CD4-positive, alpha-beta T cell treated with Interferon alpha-2 for 1 hour (primary cell): ENCODE measurements at places on chromosomes 7 and 10.

- no peak for DNase-seq
These were observed 88.6 kb downstream of the ATXN7L1 start for GRCh38 chr7:105787793-105788192.

- no peak for DNase-seq
These were observed 70.7 kb upstream of the LRRC18 start for GRCh38 chr10:49010295-49010694.

DNA sequence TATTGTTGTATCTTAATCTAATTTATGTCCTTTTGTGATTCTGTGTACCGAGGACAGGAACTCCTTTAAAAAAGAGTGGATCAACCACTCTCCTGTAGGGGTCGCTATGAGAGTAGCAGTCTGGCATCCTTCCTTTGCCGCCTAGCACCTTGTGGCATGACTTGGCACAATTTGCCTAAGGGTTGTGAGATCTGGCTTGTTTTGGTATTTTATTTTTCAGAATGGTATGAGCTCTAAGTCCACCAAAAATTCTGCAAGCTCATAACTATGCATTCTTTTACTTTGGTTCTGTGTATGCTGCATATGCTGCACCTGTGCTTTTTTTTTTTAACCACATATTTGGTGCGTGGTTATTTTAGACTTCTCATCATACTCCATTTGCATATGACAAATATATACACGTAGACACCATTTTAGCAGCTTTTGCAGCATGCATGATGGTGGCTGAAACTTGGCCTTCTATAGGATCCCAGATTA lies 112.8 kb downstream of the CDK14 start:
- DNase-seq: peak; percentile 9

- DNase-seq: no peak
These were observed 117.1 kb upstream of the DPP6 start for GRCh38 chr7:153935095-153935494.

GRCh38 chr7:50475340-50475739 lies 25.2 kb upstream of the FIGNL1 start:
- DNase-seq: no peak

- DNase-seq: no peak
These were observed 73.7 kb downstream of the DKK1 start for GRCh38 chr10:52387744-52388143.

- no peak for DNase-seq
These were observed 157.1 kb upstream of the AOAH start for GRCh38 chr7:36881233-36881874.

- no peak for DNase-seq
These were observed 122.6 kb downstream of the KCND2 start for GRCh38 chr7:120395526-120396019.

- DNase-seq: no peak
These were observed 740.9 kb downstream of the POM121L12 start for GRCh38 chr7:53776323-53776722.

GRCh38 chr7:46607176-46607575 lies 686.1 kb upstream of the IGFBP3 start:
- no peak for DNase-seq

DNA sequence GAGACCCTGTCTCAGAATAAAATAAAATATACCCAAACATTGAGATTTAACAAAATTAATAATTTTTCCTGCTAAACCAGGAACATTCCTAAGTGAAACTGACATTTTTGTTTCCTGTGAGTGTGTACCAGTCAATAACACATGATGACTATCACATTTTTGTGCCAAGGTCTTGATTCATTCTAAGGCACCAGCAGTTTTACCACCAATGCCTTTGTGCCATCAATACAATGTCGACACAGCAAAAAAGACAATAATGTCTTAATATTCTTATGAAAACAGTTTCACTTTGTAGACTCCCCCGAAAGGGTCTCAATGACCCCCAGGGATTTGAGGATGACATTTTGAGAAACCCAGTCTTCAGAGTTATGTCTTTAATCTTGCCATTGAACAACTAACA lies 7.2 kb upstream of the CADPS2 start:
- no peak for DNase-seq

DNA sequence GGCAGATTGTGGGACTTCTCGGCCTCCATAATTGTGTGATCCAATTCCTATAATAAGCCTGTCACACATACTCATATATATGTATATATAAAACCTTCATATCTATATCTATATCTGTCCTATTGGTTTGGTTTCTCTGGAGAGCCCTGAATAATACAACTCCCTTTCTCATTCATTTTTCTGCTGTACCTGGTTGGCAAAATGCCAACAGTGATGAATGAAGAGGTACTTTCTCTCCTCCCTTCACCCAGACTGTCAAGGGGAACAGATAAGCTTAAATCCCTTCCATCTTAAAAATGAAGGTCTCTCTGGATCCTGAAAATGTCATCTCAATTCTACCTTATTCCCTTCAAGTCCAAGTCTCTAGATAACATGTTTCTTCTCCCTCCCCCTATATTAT lies 60.3 kb upstream of the FOXP2 start:
- no peak for DNase-seq
